Stimulated activated CD8-positive, alpha-beta memory T cell treated with anti-CD3 and anti-CD28 coated beads, Interleukin-4, amount 100 ng/mL, for 24 hours (primary cell): ENCODE measurements at places on chromosomes 6 and 20.

GRCh38 chr6:75932067-75932466 is 140.4 kb downstream of the IMPG1 start:
- DNase-seq, result no peak

DNA sequence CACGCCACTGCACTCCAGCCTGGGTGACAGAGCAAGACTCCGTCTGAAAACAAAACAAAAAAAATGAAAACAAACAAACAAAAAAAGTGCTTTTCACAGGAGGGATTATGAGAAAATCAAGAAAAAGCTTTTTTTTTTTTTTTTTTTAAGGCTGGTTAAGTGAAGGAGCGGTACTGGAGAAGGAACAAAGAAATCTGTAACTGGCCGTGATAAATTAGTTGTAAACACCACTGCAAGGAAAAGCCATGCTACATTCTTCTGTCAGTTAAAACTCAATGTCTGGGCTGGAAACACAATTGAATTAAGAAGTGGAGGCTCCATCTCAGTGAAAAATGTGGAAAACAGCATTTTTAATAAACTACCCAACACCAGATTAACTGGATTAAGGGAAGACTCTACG is 6.3 kb upstream of the GMPR start:
- no peak for DNase-seq

GRCh38 chr6:135411339-135411738 is 86.2 kb downstream of the AHI1 start:
- no peak for DNase-seq

DNA sequence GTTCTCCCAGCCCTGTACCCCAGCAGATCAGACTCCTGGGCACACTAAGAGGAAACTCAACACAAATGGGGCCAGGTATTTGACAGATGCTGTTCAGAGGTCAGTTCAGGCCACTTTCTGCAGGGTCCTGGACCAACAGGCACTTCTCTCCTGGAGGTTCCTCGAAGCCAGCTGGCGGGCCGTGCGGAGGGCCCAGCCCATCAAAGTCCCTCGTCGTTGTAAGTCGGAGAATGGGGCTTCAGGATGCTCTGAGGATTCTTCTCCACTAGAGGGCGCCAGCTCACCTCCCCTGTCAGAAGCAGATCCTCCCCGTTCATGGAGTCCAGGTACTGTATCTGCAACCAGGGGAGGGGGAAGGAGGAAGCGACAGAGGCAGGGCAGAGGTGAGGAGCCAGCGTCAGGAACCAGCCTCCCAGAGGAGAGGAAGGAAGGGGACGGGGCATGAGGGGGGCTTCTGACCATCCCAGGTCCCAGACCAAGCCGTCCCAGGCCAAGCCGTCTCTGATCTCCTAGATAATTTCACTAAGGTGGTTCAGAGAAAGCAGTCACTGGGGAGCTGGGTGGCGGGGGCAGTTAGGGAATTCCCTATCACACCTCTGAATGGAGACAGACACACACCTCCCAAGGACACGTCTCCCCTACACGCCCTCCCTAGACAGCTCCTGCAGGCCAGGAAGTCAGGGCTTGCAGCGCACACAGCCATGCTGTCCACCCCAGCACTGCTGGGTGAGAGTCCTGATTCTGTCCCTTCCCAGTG is 11.7 kb upstream of the FAM83C start:
- DNase-seq, result peak; percentile 70

DNA sequence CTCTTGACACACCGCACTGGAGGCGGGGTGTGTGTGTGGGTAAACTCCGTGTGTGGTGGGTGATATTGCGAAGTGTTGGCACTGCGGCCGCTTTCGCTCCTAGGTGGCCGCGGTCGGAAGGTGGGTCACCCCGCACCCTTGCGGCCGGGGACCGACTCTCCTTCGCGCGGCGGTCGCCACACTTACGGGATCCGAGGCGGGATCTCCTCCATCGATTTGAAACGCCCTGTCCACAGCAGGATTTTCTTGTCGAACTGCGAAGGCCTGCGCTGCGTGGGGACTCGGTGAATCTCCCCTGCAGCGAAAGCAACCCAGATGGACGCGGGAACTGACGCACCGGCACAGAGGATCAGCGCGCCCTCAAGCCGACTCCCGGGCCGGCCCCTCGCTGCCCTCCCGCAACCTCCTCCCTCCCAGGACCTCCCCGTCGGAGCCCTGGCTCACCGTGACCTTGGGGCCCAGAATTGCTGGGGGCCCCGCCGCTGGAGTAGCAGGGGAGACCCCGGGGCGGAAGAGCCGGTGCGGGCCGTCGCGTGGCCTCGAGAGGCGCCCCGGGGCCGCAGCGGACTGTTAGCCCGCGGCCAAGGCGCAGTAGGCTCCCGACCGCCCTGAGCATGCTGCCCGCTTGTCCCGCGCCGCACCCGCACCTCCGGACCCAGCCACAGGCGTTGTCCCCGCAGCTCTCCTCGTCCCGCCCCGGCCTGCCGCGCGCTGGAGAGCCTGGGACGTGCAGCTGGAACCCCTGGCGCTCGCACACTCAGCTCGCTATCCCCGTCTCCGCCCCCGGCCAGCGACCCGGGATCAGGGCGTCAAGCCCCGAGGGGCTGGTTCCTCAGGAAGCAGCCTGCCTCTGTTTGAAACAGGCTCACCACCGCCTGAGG is at the start of gene FAM162B:
TSS of gene FAM162B (minus strand) at position 759 of the 881 bp plus-strand sequence. CDS start at position 616, 143 bp downstream.
- DNase-seq, result no peak

GRCh38 chr20:58891718-58892140 is 39.2 kb downstream of the GNAS start:
- DNase-seq, result no peak

- no peak for DNase-seq
These were observed 502.9 kb downstream of the CD83 start for GRCh38 chr6:14620522-14620921.

GRCh38 chr6:41676431-41676830 is 38.2 kb downstream of the MDFI start:
- DNase-seq, result no peak

GRCh38 chr6:18605841-18606240 is 218.7 kb downstream of the RNF144B start:
- no peak for DNase-seq

- no peak for DNase-seq
These were observed 115.3 kb downstream of the SYNDIG1 start for GRCh38 chr20:24584538-24585356.

GRCh38 chr6:22062807-22063408 is 233.9 kb downstream of the PRL start:
- peak; percentile 30 for DNase-seq

DNA sequence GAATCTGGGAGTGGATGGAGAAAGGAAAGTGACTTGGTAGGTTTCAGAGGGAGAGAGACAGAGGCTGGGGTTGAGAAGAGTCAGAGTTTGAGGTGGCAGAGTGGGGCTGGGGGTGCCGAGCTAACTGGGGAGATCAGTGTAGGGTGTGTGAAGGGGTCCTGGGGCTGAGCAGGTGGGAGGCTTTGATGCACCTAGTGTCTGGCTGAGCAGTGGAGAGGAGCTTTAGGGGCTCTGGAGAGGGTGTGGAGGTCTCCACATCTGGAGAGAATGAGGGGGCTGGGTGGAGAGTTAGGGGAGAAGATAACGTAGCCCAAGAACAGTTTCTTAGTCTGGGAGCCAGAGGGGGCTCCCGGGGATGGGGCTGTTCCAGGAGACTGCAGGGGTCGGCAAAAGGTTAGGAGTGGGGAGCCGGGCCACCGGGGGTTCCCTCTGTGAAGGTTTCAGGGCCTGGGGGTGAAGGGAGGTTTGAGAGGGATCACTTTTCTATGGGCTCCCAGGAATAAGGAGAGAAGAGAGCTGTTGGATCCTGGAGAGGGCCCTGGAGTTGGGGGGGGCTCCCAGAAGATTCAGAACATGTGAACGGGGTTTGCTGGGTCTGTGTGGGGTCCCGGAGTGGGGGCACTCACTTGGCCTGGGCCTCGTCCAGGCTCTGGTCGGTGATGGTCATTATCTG is 797 bp downstream of the PBX2 start:
- DNase-seq, result no peak

GRCh38 chr20:34920055-34920454 is 35.6 kb downstream of the GSS start:
- no peak for DNase-seq

GRCh38 chr6:170205534-170206316 is 85.2 kb downstream of the DLL1 start:
- no peak for DNase-seq

GRCh38 chr6:39792540-39793450 is 619 bp downstream of the DAAM2 start:
- no peak for DNase-seq

- peak; percentile 57 for DNase-seq
These were observed at the start of gene B4GALT5 for GRCh38 chr20:49713753-49714712. B4GALT5 (minus strand) TSS chr20:49713878; CDS start chr20:49713690, 188 bp downstream.
